ENCODE measurements at places on chromosomes 4 and X.
A peak's percentile ranks its signal among the peaks of the same experiment; 100 is the strongest.

GRCh38 chr4:1021386-1022050 is 10.1 kb downstream of the FGFRL1 start:
- DNase-seq, result no peak

DNA sequence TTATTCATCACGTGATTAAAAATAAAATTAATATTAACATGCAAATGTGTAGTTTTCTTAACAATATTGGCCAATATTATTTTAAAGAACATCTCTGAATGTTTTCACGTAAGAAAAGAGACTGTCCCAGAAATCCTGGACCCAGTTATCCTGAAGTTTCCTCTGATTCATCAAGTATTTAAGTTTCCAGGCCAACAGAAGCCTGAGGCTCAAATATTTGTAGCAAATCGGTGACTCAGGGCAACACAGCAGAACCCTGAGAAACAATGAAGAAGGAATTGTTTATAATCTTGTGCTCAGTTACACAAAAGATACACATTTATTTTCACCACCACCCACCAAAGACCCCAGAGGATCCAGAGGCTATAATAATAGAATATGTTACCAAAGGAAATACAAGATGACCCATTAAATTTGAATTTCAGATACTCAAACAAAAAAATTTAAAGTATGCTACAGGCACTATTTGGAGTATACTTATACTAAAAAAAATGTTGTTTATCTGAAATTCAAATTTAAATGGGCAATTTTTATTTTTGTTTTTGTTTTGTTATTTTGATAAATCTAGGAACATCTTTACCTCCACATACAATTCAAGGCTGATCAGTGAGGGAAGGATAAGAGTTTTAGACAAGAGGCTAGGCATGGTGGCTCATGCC is 33.9 kb upstream of the SLC7A11 start:
- peak; percentile 71 for DNase-seq

DNA sequence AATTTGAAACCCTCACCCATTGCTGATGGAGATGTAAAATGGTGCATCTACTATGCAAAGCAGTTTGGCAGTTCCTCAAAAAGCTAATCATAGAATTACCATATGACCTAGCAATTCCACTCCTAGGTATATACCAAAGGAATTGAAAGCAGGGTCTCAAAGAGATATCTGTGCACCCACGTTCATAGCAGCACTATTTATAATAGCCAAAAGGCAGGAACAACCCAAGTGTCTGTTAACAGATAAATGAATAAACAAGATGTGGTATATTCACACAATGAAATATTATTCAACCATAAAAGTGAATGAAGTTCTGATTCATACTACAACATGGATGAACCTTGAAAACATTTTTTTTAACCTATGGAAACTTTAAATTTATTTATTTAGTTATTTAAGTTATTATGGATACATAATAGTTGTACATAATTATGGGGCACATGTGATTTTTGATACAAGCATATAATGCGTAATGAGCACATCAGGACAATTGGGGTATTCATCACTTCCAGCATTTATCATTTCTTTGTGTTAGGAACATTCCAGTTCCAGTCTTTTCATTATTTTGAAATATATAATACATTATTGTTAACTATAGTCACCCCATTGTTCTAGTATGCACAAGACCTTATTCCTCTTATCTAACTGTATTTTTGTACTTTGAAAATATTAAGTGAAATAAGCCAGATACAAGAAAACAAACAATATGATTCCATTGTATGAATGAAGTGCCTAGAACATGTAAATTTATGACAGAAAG is 205.6 kb upstream of the CNKSR2 start:
- no peak for DNase-seq

DNA sequence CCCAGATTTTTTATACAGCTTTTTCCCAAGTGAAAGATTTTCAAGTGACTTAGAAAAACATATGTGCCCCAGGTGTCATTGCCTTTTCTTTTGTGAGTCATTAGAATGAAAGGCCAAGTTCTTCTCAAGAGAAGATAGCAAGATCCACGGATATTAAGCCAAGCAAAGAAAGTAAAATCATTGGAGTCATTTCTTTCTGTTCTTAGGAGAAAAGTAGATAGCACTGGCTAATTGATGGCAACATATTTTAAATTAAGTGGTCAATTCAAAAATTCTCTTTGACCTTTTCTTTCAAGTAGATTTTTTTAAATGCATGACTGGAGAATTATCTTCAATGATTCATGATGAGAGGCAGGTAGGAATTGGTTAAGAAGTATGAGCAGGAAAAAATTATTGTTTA is 94.4 kb downstream of the HHIP start:
- peak; percentile 10 for DNase-seq

DNA sequence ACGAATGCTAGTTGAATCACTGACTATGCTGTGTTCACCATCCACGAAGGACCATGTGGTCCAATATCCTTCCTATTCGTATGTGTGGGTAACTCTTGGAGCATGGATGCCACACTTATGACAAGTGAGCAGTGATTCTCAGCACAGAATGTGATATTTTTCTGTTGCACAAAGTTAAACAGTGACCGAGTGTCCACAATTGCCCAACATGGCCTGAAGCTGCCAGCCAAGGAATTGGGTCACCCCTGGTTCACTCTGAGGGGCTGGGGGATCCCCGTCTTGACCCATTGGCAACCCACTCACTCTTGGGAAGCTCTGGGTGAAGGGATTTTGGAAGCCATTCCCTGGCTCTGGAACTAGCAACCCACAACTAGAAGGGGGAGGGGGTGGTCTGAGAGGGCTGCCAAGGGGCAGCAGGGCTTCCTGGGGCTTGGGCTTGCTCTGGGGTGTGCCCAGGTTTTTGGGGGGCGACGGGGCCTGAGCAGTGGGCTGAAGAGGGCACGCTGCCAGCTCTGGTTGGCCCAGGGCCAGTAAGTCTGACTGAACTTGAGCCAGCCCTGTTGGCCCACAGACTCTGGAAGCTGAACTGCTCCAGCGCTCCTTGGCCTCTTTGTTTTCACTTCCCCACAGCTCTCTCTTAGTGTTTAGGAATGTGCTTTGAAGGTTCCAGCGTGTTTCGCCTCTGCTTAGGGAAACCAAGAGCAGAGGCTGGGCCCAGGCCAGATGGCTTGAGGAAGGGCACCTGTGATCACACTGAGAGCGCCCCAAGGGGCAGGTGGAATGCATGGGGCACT is 43.1 kb upstream of the BCOR start:
- DNase-seq, result peak; percentile 52

- no peak for DNase-seq
Observed at GRCh38 chrX:85882601-85883000, 164.8 kb downstream of the CHM start.

GRCh38 chr4:102598086-102598761 is 97.1 kb downstream of the NFKB1 start:
- no peak for DNase-seq

- DNase-seq, result no peak
Observed at GRCh38 chr4:10084651-10085358, 31.8 kb downstream of the WDR1 start.

DNA sequence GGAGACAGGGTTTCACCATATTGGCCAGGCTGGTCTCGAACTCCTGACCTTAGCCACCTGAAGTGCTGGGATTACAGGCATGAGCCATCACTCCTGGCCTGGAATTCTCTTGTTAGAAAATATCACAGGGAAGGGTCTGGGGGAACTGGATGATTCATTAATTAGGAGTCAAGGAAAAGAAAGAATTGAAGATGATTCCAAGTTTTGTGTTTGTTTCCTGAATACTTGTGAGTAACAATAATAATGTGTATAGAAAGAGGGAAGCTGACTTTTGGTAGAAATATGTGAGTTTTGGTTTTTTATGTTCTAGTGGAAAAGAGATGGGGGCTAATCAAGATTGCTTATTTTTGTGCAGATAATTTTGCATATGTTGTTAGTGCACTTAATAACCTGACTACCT is 77.3 kb upstream of the CLNK start:
- peak; percentile 83 for DNase-seq

DNA sequence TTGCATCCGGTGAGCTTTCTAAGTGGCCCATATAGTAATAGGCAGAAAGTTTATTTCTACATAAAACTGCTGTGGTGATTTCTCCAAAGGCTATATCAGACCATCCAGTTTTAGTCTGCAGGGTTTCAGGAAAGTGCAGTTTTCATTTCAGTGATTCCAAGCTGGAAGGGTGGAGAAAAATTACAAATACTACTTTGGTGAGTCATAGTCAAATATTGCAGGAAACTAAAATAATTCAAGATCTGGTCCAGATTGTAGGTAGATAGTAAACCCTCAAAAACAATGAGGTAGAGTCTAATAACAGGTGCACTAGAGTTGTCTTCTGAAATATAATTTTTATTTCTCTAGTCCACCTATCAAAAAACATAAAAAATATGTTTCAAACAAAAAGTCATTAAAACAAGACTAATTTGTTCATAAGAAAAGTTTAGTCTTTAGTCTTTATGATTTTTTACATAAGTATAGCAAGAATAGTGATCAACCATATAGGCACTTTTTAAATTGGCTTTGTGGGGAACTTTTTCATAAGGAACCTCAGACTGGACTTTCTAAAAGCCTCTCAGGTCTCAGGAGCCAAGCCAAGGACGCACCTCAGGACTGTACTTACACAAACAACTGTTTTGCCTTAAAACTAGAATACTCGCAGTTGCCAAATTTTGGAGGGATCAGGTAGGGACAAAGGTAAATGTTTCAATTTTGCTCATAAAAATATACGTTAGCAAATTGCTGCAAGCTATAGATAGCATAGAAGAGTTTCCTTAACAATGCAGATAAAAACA is 101.8 kb upstream of the TLR3 start:
- peak; percentile 27 for DNase-seq
